ENCODE measurements at places on chromosomes 5 and 9.

DNA sequence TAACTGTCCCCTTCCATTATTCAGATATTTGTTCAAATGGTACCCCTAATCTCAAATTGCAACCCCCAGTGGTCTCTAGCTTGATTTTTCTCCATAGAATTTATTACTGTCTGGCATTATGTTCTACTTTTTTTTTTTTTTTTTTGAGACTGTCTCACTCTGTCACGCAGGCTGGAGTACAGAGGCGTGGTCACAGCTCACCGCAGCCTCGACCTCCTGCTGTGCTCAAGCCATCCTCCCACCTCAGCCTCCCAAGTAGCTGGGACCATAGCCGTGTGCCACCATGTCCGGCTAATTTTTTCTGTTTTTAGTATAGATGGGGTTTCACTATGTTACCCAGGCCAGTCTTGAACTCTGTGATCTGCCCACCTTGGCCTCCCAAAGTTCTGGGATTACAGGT lies 2.0 kb upstream of the REEP5 start:
- DNase-seq: no peak

DNA sequence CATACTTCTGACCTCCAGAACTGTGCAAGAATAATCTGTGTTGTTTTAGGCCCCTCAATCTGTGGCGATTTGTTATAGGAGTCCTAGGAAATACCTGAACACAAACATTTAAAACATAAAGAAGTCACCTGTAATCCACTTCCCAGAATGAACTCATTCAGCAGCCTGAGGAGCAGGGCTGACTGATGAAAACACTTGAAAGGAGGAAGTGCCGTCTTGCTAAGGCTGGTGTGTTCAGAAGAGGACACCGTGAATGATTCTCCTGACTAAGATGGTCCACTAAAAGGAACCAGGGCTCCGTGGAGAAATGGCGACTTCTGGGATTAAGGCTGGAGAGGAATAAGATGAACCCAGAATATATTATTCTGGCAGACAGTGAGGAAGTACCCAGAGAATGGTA lies 18.7 kb upstream of the MARCHF6 start:
- DNase-seq: no peak

- no peak for DNase-seq
Observed at GRCh38 chr5:103918668-103919367, 356.2 kb upstream of the NUDT12 start.

GRCh38 chr5:146647656-146648199 lies 131.7 kb upstream of the GPR151 start:
- no peak for DNase-seq

- no peak for DNase-seq
Observed at GRCh38 chr5:125277494-125278154, 531.2 kb upstream of the ZNF608 start.

DNA sequence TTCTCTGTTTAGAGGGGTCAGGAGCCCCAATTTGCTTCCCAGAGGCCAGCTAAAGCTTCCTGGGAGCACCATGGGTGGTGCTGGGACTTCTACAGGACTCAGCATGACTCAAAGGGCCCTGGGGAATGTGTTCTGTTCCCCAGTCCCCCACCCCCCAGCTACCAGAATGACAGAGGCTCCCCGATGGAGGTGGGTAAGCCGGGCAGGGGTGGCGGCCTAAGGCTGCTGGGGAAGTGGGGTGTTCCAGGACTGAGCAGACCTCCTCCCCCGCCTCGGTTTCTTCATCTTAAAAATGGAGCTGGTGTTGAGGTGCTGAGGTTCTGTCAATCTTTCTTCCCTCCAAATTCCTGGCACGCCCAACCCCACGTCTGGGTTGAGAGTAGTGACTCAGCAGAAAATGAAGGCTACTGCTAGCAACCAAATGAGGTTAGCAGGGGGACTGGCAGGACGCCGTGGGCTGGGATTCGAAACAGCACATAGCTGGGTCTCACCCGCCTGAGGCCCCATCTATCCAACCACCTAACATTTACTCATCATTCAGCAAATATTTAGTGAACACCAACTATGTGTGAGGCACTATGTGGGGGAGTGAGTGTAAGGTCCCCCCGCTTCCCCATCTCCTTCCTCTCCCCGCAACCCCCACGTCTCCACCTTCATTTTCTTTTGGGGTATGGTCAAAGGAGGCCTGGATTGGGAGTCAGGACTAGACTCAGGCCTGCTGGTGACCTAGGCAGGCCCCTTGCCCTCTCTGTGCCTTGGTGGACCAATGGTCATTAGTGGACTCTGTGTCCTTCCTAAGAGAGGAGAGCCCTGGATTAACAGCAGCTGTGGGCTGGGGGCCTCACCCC lies 50.2 kb downstream of the C9orf50 start:
- no peak for DNase-seq

DNA sequence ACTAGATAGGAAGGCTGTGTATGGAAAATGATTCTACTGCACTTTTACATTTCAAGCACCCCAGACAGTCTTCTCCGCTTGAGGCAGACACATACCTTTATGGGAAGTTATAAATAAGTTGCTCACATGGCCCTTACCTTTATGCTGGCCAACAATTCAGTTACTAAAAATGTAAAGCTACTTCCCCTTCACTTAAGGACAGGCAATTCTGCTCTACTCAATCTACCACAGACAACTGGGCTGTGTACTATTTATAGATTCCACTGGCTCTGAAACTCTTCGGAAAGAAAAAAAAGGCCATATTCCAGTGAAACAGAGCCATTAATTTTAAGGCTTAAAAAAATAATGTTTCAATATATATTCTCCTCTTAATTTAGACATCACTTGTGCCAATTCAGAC lies 59.4 kb downstream of the ELAVL2 start:
- DNase-seq: no peak

GRCh38 chr9:96619491-96620180 lies at the start of gene CDC14B:
Gene CDC14B, minus strand, starts transcription at chr9:96619843. Its CDS starts 465 bp downstream, at chr9:96619378.
- peak; percentile 90 for DNase-seq

DNA sequence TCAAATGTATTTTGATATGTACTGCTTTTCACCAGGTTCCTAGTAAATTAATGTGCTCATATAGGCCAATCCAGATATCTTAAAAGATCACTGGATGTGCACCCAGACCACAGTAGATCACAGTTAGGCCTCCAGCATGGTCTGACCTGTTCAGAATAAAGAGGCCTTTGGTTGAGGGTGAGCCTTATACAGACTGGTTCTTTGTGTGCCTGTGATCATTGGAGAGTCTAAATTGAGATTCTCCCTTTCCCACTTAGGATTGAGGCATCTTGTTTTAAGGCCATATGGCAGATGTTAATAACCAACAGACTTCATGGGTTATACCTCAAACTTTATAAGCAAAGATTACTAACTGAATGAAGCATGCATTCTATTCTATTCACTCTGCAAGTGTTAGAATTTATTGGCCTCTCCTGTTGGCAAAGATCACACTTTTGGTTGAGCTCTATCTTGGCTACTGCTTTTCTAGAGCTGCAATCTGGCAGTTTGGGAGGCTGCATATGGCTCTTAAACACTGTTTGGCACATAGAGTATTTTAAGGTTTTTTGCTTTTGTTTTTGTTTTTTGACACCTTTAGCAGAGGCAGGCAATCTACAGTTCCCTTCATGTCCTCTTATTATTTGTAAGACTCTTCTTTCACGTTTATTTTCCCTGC lies 8.5 kb downstream of the CHSY3 start:
- DNase-seq: no peak

GRCh38 chr9:95003689-95004410 lies 277.4 kb downstream of the AOPEP start:
- peak; percentile 61 for DNase-seq

DNA sequence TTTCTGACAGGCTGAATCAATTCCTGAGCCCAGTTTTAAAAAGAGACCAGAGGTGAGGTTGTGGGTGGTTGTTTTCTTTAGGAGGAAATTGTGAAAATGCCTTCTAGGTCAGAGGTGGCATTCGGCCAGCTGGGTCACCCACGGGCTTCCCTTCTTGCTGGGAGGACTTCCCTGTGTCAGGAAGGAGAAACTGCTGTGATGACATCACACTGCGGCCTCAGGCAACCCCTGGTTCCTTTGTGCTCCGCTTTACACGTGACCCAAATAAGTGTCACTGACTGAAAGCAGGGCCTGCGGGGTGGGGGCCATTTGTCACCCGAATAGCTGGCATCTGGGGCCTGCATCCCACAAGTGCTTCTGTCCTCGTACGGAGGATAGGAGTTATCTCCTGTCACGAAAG lies 39.7 kb downstream of the FABP6 start:
- DNase-seq: no peak

- no peak for DNase-seq
Observed at GRCh38 chr5:130151239-130151638, 247.0 kb downstream of the CHSY3 start.

DNA sequence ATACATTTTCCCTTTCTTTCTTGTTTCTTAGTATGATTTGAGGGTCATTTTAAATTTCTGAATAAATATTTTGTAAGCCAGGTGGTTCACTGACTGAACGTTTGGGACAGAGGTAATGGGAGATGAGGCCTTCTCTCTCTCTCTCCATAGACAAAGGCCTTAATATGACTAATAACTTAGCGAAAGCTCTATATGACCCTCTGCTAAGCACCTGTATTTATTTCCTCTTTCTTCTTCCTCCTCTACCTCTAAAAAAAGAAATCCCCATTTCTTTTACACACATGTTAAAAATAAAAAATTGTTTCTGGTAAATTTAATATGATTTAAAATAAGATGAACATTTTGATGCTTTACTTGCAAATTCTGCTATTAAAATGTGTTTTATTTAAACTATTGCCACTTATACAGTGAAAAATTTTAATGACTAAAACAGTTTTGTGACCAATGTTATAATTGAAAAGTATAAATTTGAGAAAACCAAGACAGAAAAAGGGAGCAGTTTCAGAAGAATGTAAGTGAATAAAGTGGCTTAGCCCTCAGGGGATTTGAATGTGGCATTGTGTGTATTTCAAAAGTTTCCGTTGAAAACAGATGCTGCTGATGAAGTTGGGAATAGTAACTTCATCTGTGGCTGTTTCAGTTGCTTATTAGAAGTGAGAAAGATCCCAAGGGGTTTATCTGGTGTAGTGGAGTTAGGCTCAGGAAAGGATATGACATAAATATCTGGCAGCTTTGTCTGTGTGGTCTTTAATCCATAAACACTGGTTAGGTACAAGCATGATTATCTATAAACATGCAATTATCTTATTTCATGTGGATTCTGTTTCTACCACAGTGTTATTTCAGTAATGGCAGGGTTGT lies 128.6 kb upstream of the GRHPR start:
- no peak for DNase-seq

- DNase-seq: peak; percentile 76
Observed at GRCh38 chr5:64165500-64166200, at the start of gene RNF180. Gene RNF180, plus strand, starts transcription at chr5:64165843. Its CDS starts 34,965 bp downstream, at chr5:64200808.

DNA sequence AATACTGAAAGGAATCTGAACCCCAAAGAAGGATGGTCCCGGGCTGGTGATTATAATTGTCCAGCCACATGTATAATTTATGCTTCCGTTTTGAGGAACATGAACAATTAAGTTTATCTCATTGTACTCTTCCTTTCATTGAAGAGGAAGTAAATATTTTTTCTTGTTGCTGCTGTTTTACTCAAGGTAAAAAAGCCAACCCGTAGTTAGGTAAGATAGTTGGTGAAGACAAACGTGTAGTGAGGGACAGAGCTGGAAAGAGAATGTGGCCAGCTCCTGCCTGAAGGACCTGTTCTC lies 5.1 kb downstream of the RCL1 start:
- DNase-seq: no peak

DNA sequence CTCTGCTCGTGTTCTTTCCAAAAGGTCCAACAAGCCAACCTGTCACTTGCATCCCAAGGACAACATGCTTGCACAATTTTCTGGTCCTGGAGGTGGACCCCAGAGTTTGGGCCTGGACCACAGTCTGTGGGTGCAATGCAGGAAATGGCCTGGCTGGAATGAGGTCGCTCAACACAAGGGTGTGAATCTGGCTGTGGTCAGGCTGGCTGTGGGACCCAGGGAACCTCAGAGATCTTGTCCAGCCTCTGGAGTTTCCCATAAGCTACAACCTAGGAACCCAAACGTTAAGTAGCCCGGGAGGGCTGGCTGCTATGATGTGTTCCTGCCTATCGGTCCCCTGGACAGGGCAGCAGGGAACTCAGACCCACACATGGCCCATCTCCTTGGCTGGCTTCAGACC lies 15.4 kb downstream of the TBC1D9B start:
- no peak for DNase-seq

- no peak for DNase-seq
Observed at GRCh38 chr5:14707811-14708390, 43.4 kb downstream of the OTULIN start.

GRCh38 chr9:128503870-128504269 lies 649 bp upstream of the GLE1 start:
- peak; percentile 15 for DNase-seq

DNA sequence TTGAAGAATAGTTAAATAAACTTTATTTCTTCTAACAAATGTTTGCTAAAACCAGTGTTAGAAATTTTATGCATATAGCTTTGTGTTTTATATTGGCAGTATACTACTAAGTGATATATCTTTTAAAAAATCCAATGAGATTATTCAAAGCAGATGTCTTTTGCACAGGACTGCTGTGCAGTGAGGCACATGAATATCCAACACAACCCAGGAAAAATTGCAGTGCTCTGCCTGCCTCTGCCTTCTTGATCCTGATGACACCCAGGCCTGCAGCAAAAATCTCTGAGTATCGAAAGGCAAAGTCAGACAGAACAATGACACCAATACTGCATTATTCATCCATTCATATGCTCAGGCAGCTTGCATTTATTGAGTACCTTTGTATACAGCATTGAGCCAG lies 1076.5 kb upstream of the ARRDC3 start:
- no peak for DNase-seq

DNA sequence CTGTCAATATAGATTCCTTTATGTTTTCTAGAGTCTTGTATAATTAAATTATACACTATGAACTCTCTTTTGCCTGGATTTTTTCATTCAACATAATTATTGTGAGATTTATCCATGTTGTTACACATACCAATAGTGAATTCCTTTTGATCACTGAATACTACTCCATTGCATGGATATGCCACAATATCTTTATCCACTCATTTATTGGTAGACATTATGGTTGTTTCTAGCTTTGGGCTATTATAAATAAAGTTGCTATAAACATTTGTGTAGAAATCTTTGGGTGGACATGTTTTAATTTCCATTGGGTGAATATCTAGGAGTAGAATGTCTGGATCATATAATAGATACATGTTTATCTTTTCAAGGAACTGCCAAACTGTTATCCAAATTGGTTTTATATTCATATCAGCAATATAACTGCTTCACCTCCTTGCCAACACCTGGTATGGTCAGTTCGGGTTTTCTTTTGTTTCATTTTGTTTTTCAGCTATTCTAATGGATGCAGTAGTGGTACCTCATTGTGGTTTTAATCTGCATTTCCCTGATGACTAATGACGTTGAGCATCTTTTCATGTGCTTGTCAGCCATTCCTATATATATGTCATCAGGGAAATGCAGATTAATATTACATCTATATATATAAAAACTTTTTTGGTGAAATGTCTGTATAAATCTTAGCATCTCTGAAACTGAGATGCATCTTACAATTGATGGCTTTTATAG lies 32.1 kb upstream of the TCF7 start:
- no peak for DNase-seq

- DNase-seq: no peak
Observed at GRCh38 chr9:30198463-30199309, 2185.8 kb upstream of the ACO1 start.

DNA sequence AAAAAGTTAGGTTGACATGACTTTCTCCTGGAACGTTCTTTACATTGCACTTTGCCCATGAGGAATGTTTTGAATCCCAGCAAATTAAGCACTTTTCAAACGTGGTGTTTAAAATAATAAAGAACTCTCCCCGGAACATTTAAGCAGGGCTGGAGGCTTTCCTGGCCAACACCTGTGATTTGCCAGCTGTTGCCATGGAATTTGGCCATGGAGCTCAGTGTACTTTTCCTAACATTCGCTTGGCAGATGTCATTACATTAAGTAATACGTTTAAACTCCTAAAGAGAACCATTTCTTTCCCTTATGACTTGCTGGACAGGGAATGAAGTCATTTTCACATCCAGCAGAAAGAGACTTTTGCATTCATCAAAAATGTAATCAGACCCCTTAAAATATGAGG lies 146.1 kb downstream of the GAS1 start:
- DNase-seq: no peak
